ENCODE measurements at places on chromosomes 11 and 22.

- DNase-seq = no peak
These were observed 13.0 kb upstream of the FCHSD2 start for GRCh38 chr11:73155102-73155501.

GRCh38 chr11:120532832-120533196, 21.3 kb downstream of the GRIK4 start:
- DNase-seq = no peak

DNA sequence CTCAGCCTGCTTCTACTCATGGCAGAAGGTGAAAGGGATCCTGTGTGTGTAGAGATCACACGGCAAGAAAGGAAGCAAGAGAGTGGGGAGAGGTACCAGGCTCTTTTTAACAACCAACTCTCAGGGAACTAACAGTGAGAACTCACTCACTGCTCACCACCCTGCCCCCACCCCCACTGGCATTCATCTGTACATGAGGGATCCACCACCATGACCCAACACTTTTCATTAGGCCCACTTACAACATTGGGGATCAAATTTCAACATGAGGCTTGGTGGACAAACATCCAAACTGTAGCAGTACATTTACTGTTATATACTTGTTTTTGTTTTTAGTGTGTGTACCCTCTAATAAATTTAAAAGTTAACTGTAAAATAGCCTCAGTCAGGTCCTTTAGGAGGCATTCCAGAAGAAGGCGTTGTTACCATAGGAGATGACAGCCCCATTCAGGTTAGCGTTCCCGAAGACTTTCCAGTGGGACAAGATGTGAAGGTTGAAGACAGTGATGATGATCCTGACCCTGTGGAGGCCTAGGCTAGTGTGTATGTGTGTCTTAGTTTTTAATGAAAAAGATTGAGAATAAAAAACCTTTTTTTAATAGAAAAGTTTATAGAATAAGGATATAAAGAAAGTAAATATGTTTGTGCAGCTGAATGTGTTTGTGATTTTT, 11.3 kb downstream of the CUL5 start:
- no peak for DNase-seq

GRCh38 chr11:43503417-43503816, 144.7 kb downstream of the TTC17 start:
- DNase-seq = no peak

GRCh38 chr11:61621917-61622585, 41.2 kb upstream of the SYT7 start:
- DNase-seq = no peak

- DNase-seq = no peak
These were observed 4.9 kb upstream of the NUDT8 start for GRCh38 chr11:67634366-67635230.

GRCh38 chr11:86011175-86011574, 57.7 kb downstream of the PICALM start:
- no peak for DNase-seq

- DNase-seq = no peak
These were observed 5.4 kb downstream of the RNF121 start for GRCh38 chr11:71934213-71934612.

Measured in activated CD4-positive, alpha-beta T cell treated with anti-CD3 and anti-CD28 coated beads for 24 hours (primary cell).